ENCODE measurements at places on chromosomes 7 and 10. TPM values are rescaled to one million over a fixed set of nuclear protein-coding genes. Genes with fewer than 3 reads are reported as not detected.

Gene GJC3
- total RNA-seq = not detected

Gene CHN2
- total RNA-seq = 14.2 TPM

Gene SLC26A3
- not detected for total RNA-seq

Gene HOXA1
- total RNA-seq = 0.77 TPM

Gene MORN4
- 5.4 TPM for total RNA-seq

- DNase-seq = no peak
Observed at GRCh38 chr10:48667960-48668590, 16.6 kb upstream of the WDFY4 start.

GRCh38 chr10:103892181-103892580, 25.8 kb downstream of the STN1 start:
- DNase-seq = no peak

DNA sequence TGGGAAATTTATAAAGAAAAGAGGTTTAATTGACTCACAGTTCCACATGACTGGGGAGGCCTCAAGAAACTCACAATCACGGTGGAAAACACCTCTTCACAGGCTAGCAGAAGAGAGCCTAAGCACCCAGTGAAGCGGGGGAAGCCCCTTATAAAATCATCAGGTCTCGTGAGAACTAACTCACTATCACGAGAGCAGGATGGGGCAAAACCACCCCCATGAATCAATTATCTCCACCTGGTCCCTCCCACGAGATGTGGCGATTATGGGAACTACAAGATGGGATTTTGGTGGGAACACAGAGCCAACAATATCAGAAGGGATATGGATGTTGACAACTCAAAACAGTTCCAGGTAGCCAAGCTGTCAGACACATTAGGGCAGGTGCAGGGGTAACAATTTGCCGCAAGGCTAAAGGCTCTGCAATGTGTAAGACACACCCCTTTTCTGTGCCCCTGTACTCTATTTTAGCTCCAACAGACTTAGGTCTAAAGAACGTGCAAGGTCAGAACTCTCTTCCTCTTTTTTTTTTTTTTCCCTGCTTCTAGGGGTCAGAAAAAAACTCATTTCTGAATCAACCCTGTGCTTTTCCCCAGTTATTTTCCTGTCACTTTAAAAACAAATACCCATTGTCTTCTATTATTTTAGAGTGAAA, 30.7 kb upstream of the RBM20 start:
- DNase-seq = no peak

GRCh38 chr7:38751416-38751815, 120.2 kb upstream of the AMPH start:
- DNase-seq = no peak

- DNase-seq = no peak
Observed at GRCh38 chr10:43013065-43013464, 63.8 kb upstream of the RET start.

GRCh38 chr7:107076781-107077698, 32.5 kb downstream of the PRKAR2B start:
- DNase-seq = no peak

DNA sequence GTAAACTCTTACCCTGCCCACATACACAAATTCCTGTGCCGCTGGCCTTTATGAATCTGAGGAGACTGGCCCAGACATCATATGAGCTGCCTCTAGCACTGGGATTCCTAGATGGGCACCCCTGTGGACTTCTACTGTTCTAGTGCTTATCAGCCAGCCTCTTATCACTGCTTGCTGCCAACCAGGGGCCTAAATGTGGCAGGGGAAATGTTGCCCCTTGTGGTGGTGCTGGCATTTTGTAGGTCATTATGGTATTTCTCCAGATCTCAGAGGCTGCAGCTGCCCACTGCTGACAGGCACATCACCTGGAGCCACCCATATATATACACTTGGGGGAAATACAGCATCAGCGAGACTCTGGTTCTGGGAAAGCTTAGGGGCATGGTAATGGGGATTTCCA, 5.4 kb downstream of the SFR1 start:
- no peak for DNase-seq

Gene FGFBP3
- total RNA-seq = 0.77 TPM

All from lower lobe of right lung (tissue), 2 donors.